ENCODE measurements at places on chromosomes 1 and 21.

DNA sequence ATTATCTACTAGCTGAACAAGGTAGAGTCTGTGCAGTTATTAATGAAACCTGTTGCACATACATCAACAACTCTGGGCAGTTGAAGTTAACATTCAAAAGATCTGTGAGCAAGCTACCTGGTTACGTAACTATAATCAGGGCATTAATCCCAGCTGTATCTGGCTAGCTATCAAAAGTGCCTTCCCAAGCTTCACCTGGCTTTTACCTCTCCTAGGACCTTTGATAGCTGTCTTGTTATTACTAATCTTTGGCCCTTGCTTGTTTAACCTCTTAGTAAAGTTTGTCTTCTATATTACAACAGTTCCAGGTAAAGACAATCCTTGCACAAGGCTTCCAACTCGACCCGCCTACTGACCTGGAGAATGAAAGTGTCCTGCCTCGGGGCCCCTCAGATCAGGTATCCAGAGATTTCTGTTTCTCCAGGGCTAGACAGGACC is 29.6 kb upstream of the SLC6A9 start:
- no peak for DNase-seq

DNA sequence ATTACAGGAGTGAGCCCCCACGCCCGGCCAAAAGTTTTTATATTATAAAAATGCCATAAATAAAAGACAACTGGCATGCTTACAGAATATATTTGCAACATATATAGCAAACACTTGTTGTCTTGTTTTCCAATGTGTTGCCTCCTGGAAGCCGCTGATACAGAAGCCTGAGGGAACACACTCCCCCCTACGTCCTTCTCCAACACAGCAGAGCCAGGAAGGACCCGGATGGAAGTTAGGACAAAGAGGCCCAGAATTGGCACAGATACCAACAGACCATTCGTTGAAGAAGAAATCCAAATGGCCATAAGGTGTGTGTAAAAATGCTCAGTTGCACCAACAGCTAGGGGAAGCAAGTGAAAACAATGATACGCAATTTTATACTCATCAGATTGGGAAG is 1.3 kb upstream of the PLA2G5 start:
- DNase-seq = no peak

- DNase-seq = no peak
Measured at GRCh38 chr1:157702308-157702825, 1.8 kb upstream of the FCRL3 start.

DNA sequence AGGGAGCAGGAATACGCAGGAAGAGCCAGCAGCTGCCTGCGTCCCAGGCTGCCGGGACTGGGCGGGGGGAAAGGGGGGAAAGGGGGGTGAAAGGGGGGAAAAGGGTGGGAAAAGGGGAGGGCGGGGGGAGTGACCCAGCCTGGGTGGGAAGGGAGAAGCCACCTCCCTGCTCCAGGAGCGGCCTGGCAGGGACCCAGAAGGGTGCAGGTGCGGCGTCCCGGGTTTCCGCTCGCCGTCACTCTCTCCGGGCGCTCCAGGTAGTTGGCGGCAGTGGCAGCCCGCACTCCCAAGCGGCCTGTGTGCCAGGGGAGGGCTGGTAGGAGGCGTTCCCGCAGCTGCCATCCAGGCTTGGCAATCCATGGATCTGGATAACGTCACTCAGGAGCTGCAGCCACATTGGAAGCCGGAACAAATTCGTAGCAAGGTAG is 141.0 kb upstream of the NGF start:
- DNase-seq = no peak

GRCh38 chr1:183881387-183882131 is 76.6 kb downstream of the RGL1 start:
- DNase-seq = no peak

DNA sequence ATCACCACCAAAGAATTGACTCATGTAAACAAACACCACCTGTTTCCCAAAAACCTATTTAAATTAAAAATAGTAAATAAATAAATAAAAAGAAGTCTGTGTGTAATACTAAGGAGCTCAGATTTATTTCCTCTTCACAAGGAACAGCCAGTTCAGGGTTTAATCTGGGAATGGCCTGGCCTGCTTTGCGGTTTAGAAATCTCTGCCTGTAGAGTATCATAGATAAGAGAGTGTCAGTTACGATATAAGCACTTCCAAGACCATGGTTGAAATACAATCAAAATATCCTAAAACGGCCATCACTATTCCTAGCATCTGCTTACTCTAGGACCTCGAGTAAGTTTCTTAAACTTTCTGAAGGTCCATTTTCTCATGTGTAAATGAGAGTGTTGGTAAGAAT is 274.4 kb downstream of the PLPP3 start:
- no peak for DNase-seq

- DNase-seq = peak; percentile 17
Measured at GRCh38 chr1:7962014-7962335, 464 bp downstream of the PARK7 start.

DNA sequence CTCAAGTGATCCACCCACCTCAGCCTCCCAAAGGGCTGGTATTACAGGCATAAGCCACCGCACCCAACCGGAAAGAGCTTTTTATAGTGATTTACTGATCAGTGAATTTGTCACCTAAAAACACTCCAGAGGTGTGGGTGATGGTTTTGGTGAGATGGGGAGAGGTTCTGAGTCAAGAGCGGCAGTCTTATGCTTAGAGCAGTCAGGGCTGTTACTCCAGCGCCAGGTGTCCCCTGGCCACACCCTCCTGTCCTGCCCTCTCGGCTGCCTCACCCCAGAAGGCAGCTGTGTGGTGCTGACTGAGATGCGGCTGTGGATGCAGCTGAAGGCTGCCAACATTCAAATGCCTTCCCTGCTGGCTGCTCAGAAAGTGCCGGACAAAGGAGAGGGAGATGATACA is 94.5 kb upstream of the LPGAT1 start:
- DNase-seq = no peak

All from stimulated activated CD8-positive, alpha-beta memory T cell treated with anti-CD3 and anti-CD28 coated beads, Interleukin-4, amount 100 ng/mL, for 4 hours (primary cell).